ENCODE measurements at places on chromosomes 3 and 15.

DNA sequence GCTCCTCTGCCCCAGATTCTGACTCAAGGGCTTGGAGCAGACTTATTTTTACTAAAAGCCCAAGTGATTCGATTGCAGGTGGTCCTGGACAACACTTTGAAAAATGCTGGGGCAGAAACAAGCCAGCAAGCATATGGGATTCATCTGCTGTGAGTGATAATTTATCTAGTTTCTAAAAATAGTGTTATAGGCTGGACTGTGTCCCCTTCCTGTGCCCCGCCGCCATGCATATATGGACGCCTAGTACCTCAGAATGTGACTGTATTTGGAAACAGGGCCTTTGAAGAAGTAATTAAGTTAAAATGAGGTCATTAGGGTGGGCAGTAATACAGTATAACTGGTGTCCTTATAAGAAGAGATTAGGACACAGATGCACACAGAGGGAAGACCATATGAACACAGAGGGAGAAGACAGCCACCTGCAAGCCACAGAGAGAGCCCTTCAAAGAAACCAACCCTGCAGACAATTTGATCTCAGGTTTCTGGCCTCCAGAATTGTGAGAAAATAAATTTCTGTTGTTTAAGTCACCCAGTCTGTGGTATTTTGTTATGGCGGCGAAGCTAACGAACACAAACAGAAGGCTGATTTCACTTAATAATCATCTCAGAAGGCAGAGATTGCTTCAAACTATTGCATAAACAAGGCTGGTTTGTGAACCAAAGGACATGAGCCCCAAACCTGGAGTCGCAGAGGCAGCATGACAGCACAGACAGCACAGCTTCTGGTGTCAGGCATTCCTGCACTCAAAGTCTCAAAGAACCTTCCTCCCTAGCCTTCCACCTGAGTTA, 59.1 kb downstream of the CCNL1 start:
- DNase-seq, result no peak

DNA sequence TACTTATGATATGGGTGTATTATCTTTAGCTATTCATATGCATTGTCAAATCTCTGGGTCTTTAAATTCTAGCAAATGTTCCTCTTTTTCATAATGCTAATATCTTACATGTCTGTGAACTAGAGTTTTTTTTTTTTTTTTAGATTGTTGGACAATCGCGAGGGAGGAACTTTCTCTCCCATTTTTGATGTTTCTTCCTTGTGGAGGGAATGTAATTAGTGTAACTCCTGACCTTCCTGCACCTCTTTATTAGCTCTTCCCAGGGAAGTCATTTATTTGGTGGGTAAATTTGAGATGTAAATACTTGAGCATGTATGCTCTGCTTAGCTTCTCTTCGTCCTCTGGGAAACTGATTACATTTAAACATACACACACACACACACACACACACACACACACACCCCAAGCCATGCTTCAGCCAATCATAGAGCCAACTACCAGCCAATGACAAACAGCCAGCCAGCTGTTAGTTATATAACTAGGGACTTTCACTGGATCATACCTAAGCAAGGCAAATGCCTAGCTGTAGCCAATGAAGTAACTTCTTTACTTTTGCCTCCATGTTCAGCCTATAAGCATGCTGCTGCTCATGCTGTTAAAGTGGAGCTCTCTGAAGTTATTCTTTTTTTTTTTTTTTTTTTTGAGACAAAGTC, 8.3 kb upstream of the USP8 start:
- no peak for DNase-seq

DNA sequence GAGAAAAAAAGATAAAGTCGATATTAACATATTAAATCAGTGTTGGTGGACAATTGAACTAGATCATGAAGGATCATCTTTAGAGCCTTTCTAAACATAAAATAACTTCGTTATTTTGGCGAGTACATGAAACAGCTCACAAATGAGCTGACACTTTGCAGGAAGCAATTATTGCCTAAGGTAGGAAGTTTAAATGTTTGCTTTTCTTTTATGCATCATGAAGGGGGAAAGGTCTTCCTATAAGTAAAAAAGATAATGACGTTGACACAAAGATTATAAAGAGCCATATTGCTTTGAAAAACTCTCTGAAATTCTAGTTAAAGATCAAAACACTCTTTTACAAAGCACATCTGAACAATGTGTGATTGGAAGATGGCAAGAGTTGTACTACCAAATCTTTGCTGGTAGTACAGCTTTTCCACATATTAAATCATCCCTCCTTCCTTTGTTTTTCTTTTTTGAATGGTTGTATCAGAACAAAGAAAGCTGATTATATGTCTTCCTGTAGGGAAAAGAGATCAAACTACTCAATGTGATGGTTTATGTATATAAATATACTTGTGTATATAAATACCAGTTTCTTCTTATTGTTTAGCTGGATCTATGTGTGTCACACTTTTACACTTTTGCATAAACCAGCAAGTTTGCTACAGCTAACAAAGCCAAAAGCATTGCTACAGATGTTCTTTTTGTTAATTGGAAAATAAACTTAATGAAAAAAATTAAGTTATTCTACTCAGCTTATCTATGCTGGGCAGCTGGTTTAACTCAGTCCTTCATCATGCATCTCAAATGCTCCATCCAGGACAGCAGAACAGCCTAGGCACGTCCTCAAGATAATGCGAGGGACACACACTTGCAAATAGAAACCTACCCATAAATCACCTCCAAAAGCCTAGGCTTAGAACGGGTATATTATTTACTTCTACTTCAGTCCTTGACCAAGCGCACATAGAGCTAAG, 850.8 kb upstream of the ROBO1 start:
- no peak for DNase-seq

DNA sequence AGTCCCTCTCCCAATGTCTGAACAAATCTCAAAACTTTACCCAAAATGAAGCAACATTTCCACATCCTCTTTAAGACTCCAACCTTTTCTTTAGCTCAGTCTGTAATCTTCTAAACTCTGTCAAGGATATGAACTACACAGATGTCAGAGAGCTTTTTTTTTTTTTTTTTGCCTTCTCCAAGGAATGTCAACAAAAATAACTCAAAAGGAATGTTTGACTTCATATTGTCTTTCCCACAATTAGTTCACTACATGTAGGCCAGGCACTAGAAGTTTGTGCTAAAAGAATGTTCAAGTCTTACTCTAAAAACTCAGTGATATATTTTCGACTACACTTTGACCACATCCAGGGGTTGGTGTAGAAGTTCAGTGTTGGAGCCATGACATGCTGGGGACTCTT, 37.1 kb downstream of the ADAMTS9 start:
- no peak for DNase-seq

DNA sequence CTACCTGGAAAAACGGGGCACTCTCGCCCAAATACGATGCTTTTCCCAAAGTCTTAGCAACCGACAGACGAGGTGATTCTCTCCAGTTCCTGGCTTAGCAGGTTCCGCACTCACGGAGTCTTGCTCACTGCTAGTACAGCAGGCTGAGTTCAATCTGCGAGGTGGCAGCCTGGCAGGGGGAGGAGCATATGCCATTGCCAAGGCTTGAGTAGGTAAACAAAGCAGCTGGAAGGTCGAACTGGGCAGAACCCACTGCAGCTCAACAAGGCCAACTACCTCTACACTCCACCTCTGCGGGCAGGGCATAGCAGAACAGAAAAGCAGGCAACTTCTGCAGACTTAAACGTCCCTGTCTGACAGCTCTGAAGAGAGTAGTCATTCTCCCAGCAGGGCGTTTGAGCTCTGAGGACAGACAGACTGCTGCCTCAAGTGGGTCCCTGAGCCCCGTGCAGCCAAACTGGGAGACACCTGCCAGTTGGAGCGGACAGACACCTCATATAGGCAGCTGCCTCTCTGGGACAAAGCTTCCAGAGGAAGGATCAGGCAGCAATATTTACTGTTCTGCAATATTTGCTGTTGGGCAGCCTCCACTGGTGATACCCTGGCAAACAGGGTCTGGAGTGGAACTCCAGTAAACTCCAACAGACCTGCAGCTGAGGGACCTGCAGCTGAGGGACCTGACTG, 73.4 kb upstream of the CADM2 start:
- no peak for DNase-seq

GRCh38 chr3:171981271-171981605, 58.1 kb upstream of the FNDC3B start:
- DNase-seq, result no peak

- DNase-seq, result no peak
These were observed 124.1 kb downstream of the TJP1 start for GRCh38 chr15:29698030-29698701.

DNA sequence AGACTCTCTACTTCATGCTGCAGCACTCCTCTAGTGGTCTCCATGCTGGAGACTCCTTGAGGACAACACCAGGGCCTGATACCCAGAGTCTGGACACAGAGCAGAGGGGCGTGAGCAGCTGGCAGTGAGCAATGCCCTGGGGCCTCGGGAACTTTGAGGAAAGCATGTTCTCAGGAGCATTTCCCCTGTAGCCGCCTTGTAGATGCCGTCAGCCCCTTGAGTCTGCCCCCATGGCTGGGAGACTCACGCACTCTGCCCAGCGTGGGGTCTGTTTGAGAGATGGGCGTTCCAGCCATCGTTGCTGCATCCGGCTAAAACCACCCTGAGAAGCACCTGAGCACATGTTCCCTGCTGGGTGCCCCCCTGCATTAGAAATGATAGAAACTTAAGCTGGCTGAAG, 56.8 kb downstream of the PLXNA1 start:
- no peak for DNase-seq

- no peak for DNase-seq
These were observed 8.3 kb downstream of the POU1F1 start for GRCh38 chr3:87267953-87268645.

- DNase-seq, result no peak
These were observed 62.5 kb upstream of the ANKRD28 start for GRCh38 chr3:15860014-15860934.

DNA sequence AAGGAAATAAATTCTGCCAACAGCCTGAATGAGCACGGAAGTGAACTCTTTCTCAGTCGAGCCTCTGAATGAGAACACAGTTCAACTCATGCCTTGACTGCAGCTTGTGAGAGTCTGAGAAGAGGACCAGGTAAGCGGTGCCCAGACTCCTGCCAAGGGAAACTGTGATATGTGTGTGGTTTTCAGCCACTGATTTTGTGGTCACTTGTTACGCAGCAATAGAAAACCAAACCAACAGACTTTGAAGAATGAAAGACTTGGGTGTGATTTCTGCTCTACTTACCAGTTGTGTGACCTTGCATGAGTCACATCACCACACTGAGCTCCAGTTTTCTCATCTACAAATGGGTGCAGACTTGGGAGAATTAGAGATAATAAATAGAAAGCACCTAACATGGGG, 30.6 kb upstream of the FAM107A start:
- no peak for DNase-seq

- DNase-seq, result no peak
These were observed 96.9 kb upstream of the MYRIP start for GRCh38 chr3:39712413-39713048.

DNA sequence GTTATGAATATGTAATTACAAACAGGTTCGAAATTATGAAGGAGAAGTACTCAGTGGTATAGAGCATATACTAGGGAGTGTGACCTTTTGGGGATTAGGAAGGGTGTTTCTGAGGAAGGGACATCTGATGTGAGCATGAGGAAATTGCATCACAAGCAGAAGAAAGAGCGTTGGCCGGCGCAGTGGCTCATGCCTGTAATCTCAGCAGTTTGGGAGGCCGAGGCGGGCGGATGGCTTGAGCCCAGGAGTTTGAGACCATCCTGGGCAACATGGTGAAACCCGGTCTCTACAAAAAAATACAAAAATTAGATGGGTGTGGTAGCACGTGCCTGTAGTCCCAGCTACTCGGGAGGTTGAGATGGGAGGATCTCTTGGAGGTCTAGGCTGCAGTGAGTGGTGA, 6.9 kb downstream of the CMTM7 start:
- no peak for DNase-seq

DNA sequence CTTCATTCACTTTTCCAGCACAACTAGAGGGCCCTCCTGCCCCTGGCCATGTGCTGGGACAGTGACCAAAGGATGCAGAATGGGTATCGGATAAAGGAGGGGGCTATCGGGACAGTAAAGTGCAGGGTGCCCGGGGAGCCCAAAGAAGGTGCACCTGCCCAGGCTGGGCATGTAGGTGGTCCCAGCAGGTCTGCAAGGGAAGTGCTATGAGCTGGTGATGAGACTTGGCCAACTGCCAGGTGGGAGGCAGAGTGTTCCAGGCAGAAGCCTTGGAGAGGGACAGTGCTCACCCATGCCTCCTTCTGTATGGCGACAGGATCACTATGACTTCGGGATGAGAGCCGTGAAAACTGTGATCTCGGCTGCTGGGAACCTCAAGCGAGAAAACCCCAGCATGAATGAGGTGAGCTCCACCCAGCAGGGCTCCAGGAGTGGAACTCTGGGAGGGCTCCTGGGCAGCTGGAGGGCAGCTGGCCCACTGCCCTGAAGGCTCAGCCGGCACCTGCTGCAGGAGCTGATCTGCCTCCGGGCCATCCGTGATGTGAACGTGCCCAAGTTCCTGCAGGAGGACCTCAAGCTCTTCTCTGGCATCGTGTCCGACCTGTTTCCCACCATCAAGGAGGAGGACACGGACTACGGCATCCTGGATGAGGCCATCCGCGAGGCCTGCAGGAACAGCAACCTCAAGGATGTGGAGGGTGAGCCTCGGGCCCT, 48.4 kb downstream of the DNAH1 start:
- no peak for DNase-seq

DNA sequence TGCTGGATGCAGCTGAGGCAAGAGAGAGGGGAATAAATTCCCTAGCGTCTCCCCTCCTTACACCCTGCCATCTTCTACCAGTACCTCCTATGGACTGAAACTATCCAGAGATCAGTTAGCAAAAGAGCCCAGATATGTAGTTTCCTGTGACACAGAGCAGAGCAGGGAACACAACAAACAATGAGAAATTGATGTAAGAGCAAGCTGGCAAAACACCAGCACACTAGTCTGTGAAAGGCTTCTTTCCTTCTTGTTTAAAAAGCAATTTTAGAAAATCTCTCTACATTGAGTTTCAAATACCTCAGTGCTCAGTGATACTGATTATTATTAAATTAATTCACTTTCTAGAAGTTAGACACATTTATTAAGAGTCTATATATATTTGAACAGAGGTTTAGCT, 215.6 kb upstream of the AZI2 start:
- no peak for DNase-seq

- DNase-seq, result no peak
These were observed 159.8 kb upstream of the MITF start for GRCh38 chr3:69579306-69580041.

- no peak for DNase-seq
These were observed 161.2 kb upstream of the KCNH8 start for GRCh38 chr3:18987070-18987469.

DNA sequence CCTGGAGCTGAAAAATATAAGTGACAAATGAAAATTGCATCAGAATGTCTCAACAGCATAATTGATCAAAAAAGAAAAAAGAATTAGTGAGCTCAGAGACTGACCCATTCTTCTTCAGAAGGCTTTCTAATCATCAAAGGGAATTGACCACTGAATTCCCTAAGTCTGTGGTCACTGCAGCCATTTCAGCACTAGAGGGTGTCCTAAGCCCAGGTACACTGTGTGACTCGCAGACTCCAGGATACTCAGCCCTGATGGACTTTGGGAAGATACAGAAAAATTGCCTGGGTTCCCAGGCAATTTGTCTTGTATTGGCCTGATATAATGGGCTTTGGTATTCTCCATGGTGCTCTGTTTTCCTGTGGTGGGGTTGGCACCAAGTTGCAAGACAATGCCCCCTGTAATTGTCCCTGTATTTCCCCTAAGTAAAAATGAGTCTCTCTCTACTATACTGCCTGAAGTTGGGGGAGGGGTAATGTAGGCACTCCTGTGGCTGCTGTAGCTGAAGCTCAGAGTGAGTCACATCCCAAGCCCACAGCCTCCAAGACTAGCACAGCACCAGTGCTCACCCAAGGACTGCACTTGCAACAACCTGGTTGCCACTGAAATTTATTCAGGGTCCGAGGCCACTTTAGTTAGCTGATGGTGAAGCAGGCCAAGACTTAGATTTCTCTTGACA, 256.0 kb upstream of the STAC start:
- DNase-seq, result no peak

All from CD4-positive, alpha-beta T cell treated with Interferon alpha-2 for 1 hour (primary cell).